ENCODE measurements at places on chromosomes 2 and 18. TPM values are rescaled to one million over a fixed set of nuclear protein-coding genes. Genes with fewer than 3 reads are reported as not detected.

DNA sequence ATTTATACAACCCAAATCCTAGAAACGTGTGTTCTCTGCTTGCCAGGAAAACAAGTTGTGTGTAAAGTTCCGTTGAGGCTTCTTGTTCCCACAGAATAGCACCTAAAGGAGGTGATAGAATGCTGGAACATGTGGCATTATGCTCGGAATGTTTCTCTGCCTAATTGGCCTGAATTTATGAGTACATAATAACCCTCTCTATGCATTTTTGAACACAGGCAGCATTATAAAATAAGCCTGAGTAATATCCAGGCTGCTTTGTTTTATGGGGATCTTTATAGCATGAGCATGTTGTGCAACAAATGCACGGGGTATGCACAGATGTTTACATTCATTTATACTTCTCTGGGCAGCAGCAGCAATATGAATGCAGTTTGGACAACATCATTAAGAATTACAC is 385.7 kb downstream of the MBD2 start:
- H3K4me3 ChIP-seq = no peak overlapping the region
- no peak overlapping the region for H3K27ac ChIP-seq
- no peaks in the 10 kb centered on the region for H3K27me3 ChIP-seq
- DNase-seq = no peak
- no peaks in the 10 kb centered on the region for H3K36me3 ChIP-seq

DNA sequence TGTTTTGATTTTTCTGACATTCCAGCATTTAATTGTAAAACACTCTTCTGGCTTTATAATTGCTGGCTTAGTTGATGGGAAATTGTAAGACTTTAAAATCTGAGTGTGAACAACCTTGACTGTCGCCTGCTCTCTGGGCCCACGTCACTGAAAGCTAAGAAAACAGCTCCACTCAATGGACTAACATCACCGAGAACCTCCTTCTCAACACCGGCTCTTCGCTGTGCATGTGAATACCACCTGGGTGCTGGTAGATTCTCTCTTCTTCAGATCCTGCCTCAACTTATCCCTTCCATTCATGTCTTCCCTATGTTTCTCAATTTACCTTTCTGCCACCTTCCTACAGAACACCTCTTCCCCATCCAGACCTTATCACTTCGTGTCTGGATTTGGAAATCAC is 523.1 kb upstream of the ID2 start:
- H3K4me3 ChIP-seq = no peak overlapping the region
- no peak overlapping the region for H3K27ac ChIP-seq
- H3K27me3 ChIP-seq = no peaks in the 10 kb centered on the region
- DNase-seq = no peak

TSPYL6 gene
- not detected for total RNA-seq

DNA sequence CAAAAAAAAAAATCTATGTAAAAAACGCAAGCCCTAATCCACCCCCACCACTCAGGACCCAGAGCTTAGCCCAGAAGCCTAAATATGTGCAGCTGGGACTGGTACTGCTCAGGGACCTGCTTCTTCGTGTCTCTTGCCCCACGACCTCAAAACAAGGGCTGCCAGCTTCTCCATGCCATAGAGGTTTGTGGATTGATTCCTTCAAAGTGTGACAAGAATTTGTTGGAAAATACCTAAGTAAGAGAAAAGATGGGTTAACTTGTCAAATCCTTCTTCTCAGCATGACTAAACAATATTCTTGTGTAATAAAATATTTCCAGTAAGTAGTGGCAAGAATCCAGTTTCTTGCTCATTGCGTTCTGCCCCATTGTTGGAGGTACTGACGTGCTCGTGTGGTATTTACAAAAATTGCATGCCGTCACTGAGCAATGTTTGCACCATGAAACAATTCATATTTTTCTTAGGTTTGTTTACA is 825 bp upstream of the SCYGR1 start:
- H3K4me1 ChIP-seq = no peaks in the 10 kb centered on the region
- no peak overlapping the region for H3K4me3 ChIP-seq
- peaks cover 9% of the 10 kb centered on the region for H3K27me3 ChIP-seq
- H3K27ac ChIP-seq = no peak overlapping the region
- DNase-seq = no peak
- H3K36me3 ChIP-seq = no peaks in the 10 kb centered on the region

DNA sequence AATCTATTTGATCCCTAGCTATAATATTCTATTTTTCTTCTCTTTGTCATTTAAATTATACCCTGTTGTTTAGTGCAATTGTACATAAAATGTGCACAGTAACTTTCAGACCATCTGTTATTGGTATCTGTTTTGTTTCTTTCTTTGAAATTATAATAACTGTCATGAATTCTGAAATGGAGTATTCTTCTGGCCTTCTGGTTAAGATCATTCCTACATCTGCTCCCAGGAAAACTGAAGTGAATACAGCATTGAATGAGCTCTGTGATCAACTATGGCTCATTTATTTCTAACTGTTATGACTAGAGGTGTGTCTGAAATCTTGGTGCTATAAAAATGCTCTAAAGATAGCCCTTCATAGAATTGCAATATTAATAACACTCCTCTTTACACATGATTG is 788.4 kb upstream of the TMEFF2 start:
- no peak overlapping the region for H3K4me3 ChIP-seq
- DNase-seq = no peak
- no peak overlapping the region for H3K27ac ChIP-seq
- no peaks in the 10 kb centered on the region for H3K36me3 ChIP-seq

GRCh38 chr2:32423536-32423935 is 66.7 kb downstream of the BIRC6 start:
- H3K36me3 ChIP-seq = no peaks in the 10 kb centered on the region
- H3K4me1 ChIP-seq = peaks cover 36% of the 10 kb centered on the region

GRCh38 chr18:74622072-74622471 is 24.4 kb downstream of the ZNF407 start:
- no peak overlapping the region for H3K4me3 ChIP-seq
- H3K36me3 ChIP-seq = no peaks in the 10 kb centered on the region
- no peaks in the 10 kb centered on the region for H3K4me1 ChIP-seq

BOK gene
- 0.92 TPM for total RNA-seq

DNA sequence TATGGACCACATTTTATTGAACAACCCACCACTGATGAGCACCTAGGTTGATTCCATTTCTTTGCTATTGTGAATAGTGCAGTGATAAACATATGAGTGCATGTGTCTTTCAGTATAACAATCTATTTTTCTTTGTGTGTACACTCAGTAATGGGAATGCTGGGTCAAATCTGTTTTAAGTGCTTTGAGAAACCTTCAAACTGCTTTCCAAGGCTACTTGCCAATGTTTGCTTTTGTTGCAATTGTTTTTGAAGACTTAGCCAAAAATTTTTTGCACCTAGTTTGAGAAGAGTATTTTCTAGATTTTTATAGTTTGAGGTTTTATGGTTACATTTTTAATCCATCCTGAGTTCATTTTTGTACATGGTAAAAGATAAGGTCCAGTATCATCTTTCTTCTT is 587.4 kb upstream of the SETBP1 start:
- no peaks in the 10 kb centered on the region for H3K4me1 ChIP-seq
- DNase-seq = no peak
- H3K36me3 ChIP-seq = no peaks in the 10 kb centered on the region
- no peak overlapping the region for H3K27ac ChIP-seq
- no peak overlapping the region for H3K4me3 ChIP-seq
- H3K27me3 ChIP-seq = no peaks in the 10 kb centered on the region

DNA sequence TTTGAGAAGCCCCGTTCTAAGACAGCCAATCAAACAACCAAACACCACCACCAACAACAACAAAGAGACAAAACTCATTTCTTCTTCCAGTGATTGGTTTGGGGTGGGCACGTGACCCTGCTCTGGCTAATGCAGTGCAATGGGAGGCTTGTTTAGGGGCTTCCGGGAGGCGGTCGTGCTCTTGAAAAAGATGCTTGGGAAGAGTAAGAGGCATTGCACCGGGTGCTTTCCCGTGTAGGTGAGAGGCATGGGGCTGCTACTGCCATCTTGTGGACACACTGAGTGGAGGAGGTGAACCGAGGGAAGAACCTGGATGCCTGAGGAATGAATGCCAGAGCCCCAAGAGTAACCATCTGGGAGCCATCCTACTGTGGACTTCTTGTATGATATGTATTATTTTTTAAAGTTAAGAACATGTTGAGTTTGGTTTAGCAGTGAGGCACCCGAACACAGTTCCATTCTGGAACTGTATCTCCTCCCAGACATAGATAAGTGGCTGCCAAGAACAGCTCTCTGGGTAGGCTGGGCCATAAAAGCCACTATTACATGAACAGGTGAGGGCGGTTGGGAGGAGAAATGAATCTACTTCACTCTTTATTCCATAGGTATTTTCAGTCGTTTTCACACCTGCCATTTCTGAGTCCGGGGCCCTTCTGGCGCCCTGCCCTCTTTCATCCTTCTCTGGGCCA is 19.1 kb upstream of the ARHGAP25 start:
- H3K27me3 ChIP-seq = no peaks in the 10 kb centered on the region
- H3K4me3 ChIP-seq = no peak overlapping the region
- H3K27ac ChIP-seq = no peak overlapping the region
- no peak for DNase-seq
- H3K36me3 ChIP-seq = no peaks in the 10 kb centered on the region

DNA sequence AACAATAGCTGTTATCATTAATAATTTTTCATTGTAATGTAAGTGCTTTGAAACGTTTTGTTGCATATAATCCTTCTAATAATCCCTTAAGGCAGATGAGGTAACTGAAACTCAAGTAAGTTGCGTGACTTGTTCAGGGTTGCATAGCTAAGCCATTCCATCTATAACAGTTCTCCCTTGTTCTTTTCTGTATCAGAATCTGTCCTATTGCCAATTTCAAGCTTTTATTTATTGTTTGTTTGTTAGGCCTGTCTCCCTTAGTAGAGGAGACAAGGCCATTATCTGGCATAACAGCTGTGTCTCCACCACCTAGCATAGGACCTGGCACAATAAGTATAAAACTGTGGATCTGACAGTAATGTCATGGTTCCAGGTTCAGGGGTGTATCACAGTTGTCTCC is 19.4 kb downstream of the BABAM2 start:
- no peaks in the 10 kb centered on the region for H3K36me3 ChIP-seq
- peak overlapping the region; percentile 63 for H3K27ac ChIP-seq
- peaks cover 59% of the 10 kb centered on the region for H3K4me1 ChIP-seq
- no peak for DNase-seq

- no peaks in the 10 kb centered on the region for H3K27me3 ChIP-seq
- H3K36me3 ChIP-seq = no peaks in the 10 kb centered on the region
- H3K4me3 ChIP-seq = no peak overlapping the region
- H3K4me1 ChIP-seq = no peaks in the 10 kb centered on the region
- no peak overlapping the region for H3K27ac ChIP-seq
Observed at GRCh38 chr2:138730497-138731030, 49.6 kb downstream of the NXPH2 start.

TBC1D8 gene
- 147 TPM for total RNA-seq

GRCh38 chr2:225052703-225053102 is 10.4 kb upstream of the DOCK10 start:
- no peaks in the 10 kb centered on the region for H3K36me3 ChIP-seq
- no peaks in the 10 kb centered on the region for H3K4me1 ChIP-seq
- no peak overlapping the region for H3K27ac ChIP-seq

GRCh38 chr2:207763303-207763917 is 6.3 kb downstream of the FZD5 start:
- DNase-seq = no peak
- no peak overlapping the region for H3K4me3 ChIP-seq
- no peaks in the 10 kb centered on the region for H3K27me3 ChIP-seq
- H3K4me1 ChIP-seq = peaks cover 29% of the 10 kb centered on the region

GRCh38 chr2:134420920-134421319 is 167.0 kb downstream of the MGAT5 start:
- peaks cover 3% of the 10 kb centered on the region for H3K36me3 ChIP-seq
- no peaks in the 10 kb centered on the region for H3K27me3 ChIP-seq
- DNase-seq = no peak
- H3K27ac ChIP-seq = peak overlapping the region; percentile 66
- H3K4me3 ChIP-seq = no peak overlapping the region

ALLC gene
- not detected for total RNA-seq

GRCh38 chr18:3466872-3467271 is 16.9 kb downstream of the TGIF1 start:
- H3K4me3 ChIP-seq = no peak overlapping the region
- no peaks in the 10 kb centered on the region for H3K4me1 ChIP-seq
- no peaks in the 10 kb centered on the region for H3K36me3 ChIP-seq
- H3K27me3 ChIP-seq = no peaks in the 10 kb centered on the region

CSRNP3 gene
- 0.27 TPM for total RNA-seq

FLACC1 gene
- 1.4 TPM for total RNA-seq

CFAP221 gene
- not detected for total RNA-seq

DNA sequence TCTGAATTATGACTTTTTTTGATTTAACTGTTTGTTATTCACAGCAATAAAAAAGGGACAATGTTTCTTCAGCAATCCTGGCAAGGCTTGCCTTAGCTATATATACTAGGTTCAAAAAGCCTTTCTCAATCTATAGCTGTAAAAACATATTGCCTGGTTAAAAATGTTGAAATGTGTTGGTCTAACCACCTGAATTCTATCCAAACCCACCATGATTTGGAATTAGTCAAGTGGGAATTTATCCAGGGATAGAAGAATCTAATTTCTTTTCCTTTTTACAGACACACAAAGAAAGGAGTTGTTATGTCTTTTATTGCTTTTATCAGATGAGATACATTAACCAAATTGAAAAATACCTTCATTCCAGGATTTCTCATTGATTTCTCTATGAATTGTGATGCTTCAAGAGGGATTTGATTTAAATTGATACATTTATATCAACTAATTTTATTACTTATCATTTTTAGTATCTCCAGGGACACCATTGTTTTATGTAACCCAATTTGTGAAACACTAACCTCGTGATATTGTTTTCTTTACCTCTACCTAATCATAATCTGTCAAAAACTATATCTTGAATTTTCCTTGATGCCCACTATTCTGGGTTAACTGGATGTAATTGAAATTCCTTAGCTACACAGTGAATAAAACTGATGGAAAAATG is 88.1 kb downstream of the LRP1B start:
- DNase-seq = no peak
- H3K27me3 ChIP-seq = no peaks in the 10 kb centered on the region
- no peaks in the 10 kb centered on the region for H3K36me3 ChIP-seq
- no peak overlapping the region for H3K4me3 ChIP-seq
- no peak overlapping the region for H3K27ac ChIP-seq

- no peak overlapping the region for H3K27ac ChIP-seq
- no peaks in the 10 kb centered on the region for H3K4me1 ChIP-seq
- no peaks in the 10 kb centered on the region for H3K27me3 ChIP-seq
- no peak overlapping the region for H3K4me3 ChIP-seq
- no peaks in the 10 kb centered on the region for H3K36me3 ChIP-seq
- DNase-seq = no peak
Observed at GRCh38 chr2:2472881-2473280, 141.8 kb upstream of the MYT1L start.
